ENCODE measurements at places on chromosomes 1 and 21.

- no peak for DNase-seq
These were observed 8.4 kb downstream of the SNX27 start for GRCh38 chr1:151620286-151620685.

DNA sequence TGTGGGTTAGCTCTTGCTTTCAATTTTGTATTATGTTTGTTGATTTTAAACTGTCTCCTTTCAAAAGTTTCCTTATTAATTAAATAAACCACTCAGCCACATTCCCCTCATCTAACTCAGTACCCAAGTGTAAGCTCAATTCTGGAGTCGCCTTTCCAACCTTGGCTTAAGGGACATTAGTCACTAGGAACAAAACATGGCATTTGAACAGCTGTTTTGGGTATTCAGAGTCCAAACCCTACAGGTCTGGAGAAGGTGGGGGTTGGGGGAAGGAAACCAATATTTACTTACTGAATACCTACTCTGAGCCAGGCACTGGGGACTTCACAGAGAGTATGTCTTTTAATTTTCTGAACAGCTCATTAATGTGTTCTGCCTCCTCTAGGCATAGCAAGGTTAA, 117.2 kb upstream of the JUN start:
- no peak for DNase-seq

DNA sequence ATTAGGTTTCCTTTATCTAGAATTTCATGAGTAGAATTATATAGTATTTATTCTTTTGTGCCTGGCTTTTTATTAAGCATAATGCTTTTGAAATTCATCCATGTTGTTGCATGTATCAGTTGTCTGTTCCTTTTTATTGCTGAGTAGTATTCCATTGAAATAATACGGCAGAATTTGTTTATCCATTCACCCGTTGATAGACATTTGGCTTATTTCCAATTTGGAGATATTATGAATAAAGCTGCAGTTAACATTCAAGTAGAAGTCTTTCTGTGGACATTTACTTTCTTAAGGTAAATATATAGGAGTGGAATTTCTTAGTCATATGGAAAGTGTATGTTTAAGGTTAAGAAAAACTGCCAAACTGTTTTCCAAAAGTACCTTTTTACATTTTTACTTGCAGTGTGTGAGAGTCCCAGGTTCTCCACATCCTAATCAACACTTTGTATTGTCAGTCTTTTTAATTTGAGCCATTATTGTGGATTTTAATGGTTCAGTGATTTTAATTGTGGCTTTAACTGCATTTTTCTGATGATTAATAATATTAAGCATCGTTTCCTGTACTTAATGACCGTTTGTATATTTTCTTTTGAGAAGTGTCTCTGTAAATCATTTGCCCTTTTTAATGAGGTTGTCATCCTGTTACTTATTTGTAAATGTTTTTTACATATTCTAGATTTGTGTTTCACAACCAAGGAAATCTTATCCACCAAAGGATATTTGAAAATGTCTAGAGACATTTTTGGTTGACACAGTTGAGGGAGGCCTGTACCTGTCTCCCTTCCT, 22.7 kb downstream of the KCTD3 start:
- DNase-seq, result no peak

GRCh38 chr1:172184506-172185191, 235.8 kb upstream of the C1orf105 start:
- DNase-seq, result no peak

DNA sequence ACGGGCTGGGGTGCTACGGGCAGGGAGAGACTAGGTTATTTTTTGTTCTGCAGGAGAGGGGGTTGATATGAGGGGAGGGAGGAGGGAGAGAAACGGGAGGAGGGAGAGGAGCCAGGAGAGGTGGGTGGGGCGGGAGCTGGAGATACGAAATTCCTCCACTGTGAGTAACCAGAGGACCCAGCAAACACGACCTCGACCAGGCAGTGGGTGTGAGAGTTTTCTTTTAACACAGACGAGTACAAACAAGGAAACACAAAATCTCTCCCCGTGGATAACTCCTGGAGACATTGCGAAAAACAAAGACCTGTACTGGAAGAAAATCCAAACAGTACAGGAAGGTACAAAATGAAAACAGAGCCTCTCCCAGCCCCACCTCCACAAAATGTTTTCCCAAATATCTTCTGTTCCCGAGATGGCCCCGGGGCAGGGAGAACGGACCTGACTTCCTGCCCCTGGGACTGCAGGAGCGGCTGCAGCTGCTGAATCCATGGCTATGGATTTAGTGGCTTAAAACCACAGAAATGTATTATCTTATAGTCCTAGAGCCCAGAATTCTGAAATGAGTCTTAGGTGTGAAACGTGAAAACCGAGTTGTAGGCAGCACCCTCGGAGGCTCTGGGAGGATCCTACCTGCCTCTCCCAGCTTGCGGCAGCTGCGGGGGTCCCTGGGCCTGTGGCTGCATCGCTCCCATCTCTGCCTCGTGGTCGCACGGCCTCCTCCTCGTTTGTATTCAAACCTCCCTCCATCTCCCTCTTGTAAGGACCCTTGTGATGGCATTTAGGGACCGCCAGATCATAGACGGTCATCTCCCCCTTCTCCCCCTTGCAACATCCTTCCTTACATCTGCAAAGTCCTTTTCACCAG, 82.2 kb downstream of the RIPK4 start:
- no peak for DNase-seq

- no peak for DNase-seq
These were observed 81.8 kb downstream of the CDC7 start for GRCh38 chr1:91582431-91582921.

DNA sequence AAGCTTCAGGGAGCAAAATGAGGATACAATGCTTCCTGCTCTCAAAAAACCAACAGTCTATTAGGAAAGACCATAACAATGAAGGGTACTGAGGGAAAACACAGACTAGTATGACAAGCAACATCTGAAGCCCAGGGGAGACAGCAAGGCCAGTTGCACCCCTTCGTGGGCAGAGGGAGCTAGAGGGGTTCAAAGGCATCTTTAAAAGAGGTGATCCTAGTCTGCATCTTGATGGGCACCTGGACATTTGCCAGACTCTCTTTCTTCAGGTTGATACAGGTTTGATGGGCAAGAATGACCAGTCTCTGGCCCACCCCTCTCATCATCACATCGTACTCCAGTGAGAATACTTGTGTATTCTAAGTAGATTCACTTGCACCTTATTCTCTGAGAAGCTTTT, 177.7 kb downstream of the VAV3 start:
- no peak for DNase-seq

DNA sequence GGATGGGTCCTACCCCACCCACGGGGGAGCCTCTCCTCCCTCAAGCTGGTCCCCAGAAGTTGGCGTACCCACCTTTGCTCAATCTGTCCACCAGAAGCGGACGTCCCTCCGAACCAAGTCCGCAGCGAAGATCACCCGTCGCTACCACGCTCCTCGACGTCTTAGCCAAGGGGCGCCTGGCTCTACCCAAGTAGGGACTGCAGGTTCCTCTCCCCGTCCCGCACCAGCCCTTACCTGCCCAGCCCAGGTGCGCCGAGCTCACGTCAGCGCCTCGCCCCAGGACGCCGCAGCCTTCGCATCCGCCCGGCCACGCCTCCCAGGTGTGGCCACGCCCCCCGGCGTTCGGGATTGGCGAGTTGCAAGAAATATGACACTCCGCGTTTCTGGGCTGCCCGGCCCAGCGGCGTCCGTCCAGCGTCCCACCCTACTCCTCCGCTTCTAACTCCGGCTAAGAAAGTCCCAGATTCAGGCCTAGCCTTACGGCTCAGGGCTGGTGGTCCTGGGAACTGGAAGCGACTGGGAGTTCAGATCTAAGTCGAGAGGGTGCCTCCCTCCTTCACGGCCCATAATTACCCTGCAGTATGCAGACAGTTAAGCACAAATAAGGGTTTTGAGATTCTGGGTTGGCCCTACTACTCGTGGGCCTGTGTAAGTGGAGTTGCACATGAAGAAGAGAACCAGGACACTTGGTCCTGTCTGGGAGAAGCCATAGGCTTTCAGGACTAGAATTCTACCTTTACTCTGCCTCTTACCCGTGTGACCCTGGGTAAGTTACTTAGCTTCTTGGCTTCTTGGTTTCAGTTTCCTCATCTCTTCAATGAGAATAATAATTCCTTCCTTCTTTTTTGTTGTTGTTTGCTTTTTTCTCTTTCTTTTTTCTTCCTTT, at the start of gene IRF6:
Gene IRF6, minus strand, starts transcription at position 268 of the 886 bp plus-strand sequence. CDS start 4,729 bp downstream, outside the sequence.
- DNase-seq, result peak; percentile 32

GRCh38 chr1:234330843-234331215, 42.4 kb upstream of the COA6 start:
- DNase-seq, result no peak

DNA sequence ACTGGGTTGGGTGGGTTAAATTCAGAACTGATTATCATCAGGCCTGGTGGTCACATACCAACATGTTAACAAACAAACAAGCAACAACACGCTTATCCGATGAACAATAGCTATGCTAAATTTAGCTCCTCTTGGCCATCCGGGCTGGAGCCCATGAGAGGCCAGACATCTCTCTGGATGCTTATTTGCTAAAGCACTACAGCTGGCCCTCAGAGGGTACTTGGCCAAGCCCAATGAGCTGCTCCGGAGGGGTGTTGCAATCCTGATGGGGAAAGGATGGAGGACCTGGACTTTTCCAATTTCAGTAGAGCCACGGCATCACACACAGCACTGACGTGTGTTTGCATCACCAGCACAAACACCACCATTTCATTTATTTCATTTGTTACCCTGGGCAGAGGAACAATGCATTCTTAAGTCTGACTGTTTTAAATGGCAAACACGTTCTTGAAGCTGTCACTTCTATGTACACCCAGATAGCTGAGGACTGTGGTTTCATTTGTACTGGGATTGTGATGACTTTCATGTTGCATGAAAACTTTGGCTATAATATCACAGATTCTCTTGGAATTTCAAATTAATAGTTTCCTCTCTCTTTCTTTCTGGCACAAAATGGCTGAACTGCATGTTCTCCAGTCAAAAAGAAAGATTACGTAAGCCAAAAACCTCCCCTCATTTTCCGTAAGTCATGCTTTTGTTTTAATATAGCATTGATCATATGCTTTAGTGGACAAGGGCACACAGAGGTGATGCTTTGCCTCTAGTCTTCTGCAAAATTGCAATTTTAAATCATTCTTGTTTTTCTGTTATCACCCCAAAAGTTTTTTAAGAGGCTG, 359.8 kb upstream of the KAZN start:
- no peak for DNase-seq

GRCh38 chr1:91635763-91636162, 135.1 kb downstream of the CDC7 start:
- DNase-seq, result no peak

DNA sequence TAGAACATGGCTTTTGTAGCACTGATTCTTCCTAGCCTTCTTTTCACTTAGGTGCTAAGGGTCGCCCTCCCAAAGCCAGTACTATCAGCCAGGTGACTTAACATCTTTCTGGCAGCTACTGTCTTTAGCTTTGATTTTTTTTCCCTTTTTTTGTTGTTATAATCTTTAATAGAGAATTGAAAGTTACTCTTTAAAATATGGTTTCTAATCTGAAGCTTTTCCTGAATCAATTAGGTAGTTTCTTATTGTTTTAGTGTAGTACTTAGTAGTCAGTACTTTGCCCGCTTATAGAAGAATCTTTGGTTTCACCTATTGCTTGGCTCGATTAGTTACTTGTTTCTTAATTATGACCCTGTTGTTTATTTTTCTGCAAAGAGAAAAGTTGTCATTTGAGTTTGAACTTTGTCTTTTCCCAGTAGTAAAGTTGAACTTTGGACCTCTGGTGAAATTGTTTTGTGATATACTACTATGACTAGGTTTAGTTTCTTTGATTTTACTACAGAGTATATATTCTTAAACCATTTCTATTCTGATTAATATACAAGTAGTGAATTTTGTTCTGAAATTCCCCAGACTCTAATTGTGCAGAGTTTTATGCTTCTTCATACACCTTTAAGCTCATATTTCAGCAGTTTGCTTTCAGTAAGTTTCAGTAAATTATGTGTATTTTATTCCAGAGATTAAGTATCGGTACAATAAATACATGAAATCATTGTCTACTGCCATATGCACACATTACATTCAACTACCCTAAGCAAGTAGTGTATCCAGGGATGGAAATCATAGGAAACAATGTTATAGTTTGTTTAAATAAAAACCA, 3.9 kb downstream of the MAGI3 start:
- no peak for DNase-seq

DNA sequence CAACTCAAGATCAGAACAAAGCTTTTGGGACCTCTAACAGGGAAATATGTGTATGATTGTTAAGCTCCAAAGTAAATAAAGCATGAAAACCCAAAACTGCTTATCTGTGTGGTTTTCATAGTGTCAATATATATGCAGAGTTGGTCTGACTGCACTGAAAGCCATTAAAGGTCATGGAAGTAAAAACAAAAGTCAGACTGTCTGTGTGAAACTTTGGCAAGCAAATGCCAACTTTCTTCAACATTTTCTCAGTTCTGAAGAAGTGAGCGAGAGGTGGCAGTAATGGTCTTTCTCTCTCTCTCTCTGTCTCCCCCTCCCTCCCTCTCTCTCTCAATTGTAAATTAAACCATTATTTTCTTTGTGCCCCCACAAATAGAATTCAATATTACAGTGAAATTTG, 100.1 kb upstream of the S1PR1 start:
- DNase-seq, result no peak

- no peak for DNase-seq
These were observed 105.5 kb downstream of the RERE start for GRCh38 chr1:8711873-8712412.

- DNase-seq, result no peak
These were observed 25.5 kb upstream of the LYST start for GRCh38 chr1:235892202-235892601.

- DNase-seq, result no peak
These were observed 26.8 kb upstream of the EFHD2 start for GRCh38 chr1:15382601-15383518.

DNA sequence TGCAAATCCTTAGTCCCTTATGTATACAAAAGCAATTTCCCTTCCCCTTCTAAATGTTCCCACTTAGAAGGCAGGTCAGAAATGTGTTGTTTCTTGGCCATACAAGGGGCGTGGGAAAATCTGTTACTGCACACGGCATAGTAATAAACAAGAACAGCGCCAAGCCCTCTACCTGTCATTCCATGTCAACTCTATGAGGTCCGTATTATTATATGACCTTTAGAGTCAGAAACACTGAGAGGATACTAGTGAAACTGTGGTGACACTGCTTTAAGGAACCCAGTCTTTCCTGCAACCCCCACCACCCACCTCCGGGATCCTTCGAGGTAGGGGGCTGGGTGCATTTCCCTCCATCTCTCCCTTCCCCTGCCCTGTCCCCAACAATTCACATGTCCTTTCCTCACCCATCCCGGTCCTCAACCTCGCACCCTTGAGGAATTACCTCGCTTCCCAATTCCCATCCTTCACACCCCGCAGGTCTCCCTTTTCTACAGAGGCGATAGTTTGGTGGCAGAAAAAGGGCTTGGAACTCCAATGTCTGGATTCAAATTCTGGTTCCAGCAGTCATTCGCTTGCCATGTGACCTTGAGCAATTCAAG, 647 bp downstream of the SDHB start:
- DNase-seq, result no peak

DNA sequence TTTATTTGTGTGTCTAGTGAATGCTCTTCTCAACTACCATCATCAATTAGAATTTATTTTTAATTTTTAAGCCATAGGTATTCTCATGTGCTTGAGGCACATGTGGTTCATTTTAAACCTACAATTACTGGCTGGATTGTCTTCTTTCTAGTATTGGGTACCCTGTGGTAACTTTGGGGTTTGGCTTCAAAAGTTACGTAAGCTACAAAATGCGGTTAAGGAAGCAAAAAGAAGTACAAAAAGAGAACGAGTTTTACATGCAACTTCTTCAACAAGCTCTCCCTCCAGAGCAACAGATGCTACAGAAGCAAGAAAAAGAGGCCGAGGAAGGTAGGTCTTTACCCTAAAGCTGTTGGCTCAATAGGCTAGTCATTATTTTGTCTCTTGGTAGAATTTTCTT, 25.8 kb downstream of the MACO1 start:
- DNase-seq, result no peak

- no peak for DNase-seq
These were observed 20.2 kb downstream of the DESI2 start for GRCh38 chr1:244672946-244673682.
